ENCODE measurements at places on chromosomes 2 and 18.

GRCh38 chr2:124395961-124396360, 370.9 kb downstream of the CNTNAP5 start:
- no peak for DNase-seq

DNA sequence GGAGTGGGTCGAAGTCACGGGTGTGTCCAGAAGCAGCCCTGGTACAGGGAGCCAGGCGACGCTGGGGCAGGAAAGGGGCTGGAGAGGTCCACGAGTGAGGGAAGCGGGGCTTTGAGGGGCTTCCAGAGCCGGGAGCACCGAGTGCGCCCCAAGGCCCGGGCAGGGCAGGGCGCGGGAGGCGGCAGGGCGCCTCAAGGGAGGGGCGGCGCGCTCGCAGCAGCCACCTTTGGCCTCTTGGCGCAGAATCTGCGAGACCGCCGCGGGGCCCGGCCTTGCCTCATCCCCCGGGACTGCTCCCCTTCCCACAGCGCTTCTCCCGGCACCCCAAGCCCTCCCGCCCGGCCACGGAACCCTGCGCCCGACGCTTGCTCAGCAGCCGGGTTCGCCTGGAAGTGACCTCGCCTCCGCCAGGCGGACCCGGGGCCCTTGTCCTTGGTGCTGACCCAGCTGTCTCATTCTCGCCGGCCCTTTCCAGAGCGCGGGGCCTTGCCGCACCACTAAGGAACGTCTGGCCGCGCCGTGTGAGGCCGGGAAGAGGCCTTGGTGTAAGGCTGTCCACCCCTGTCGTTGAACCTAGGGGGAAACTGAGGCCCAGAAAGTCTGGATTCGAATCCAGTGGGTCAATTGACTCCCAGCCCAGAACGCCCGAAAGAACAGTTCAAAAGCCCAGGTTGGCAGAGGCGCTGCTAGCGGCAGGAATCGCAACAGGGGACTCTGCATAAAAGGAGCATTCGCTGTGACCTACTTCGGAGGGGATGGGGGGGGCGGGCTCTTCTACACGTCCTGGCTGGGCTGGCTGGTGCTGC, 584 bp upstream of the DNER start:
- peak; percentile 79 for DNase-seq

- no peak for DNase-seq
Measured at GRCh38 chr18:24762511-24762910, 302.1 kb downstream of the HRH4 start.

DNA sequence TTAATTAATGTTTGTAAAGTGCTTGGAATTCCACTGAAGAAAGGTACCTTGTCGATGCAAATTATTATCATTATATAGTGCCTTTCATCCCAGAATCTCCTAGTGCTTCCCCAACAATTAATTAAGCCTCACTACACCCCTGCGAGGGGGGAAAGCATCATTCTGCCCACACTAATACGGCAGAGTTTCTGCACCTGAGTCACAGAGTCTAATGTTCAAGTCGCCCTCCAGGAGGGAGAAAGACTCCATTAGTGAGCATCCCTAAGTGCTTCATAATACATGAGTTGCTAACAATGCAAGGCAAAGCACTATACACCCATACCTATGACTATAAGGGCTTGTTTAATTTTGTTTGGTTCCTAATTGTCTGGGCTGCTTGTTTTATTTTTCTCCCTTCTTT, 25.4 kb upstream of the NRP2 start:
- no peak for DNase-seq

- peak; percentile 95 for DNase-seq
Measured at GRCh38 chr2:201696151-201696659, 2.2 kb downstream of the MPP4 start.

- no peak for DNase-seq
Measured at GRCh38 chr2:236472720-236473495, 96.7 kb upstream of the ACKR3 start.

DNA sequence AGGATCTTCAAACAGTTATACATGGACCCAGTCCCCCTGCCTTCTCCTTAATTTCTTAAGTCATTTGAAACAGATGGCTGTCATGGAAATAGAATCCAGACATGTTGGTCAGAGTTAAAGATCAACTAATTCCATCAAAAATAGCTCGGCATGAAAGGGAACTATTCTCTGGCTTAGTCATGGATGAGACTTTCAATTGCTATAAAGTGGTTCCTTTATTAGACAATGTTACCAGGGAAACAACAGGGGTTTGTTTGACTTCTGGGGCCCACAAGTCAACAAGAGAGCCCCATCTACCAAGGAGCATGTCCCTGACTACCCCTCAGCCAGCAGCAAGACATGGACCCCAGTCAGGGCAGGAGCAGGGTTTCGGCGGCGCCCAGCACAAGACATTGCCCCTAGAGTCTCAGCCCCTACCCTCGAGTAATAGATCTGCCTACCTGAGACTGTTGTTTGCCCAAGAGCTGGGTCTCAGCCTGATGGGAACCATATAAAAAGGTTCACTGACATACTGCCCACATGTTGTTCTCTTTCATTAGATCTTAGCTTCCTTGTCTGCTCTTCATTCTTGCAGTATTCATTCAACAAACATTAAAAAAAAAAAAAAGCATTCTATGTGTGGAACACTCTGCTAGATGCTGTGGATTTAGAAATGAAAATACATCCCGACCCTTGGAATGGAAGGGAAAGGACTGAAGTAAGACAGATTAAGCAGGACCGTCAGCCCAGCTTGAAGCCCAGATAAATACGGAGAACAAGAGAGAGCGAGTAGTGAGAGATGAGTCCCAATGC, 4.6 kb downstream of the TTR start:
- DNase-seq = peak; percentile 35

DNA sequence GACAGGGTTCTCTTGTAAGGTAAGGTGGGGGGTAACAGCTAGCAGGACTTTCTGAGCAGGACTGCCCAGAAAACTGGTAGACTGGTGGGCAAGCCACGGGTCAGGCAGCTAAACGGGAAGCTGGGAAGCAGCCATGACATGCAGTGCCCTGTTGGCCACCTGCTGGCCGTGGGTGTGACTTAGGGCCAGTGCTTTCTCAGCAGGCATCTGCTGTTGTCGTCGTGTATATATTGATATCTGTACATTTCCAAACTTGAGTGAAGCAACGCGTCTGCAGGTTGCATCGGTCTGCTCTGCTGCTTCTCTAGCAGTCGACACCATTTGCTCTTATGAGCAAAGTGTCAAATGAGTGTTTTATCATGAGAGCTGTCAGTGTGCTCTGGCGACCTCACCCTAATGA, 31.0 kb downstream of the COA5 start:
- no peak for DNase-seq

DNA sequence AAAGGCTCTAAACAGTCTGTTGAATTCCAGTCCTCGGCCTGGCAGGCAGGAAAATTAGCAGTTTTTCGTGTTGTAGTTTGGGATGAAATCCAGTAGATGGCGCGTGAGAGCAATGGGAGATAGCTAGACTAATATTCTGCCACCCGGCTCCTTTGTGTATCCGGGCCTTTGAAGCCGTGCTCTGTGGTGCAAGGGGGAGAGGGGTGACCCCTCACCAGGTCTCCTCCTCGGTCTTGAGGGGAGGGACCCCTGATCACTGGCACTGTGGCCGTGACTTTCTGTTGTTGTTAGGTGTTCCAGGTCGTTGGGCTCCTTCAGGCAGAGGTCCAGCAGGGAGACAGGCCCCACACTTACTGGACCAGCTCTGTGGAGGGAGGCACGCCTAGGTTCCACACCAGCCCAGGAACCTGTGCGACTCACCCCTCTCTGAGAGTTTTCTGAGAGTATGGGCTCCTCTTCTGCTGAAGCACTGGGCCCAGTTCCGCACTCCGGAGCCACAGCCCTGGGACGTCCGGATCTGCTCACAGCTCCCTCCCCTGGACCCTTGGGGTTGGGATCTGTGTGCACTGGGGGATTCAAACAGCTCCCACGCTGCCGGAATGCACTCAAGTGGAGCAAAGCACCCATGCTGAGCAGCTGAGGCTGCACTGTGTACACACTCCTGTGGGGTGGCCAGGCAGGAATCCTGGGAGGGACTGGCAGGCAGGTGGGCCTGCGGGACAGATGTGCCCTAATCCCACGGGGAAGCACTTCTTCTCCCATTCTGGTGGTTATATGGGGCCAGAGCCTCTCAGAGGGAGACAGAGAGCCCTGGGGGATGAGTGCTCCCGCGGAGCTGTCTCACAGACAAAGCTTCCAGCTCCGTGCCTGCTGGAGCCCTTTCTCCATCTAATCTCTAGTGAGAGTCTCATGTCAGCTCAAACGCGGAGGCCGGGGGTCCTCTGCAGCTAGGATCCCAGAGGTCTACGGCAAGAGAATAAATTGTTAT, 8.8 kb downstream of the GKN2 start:
- peak; percentile 68 for DNase-seq

DNA sequence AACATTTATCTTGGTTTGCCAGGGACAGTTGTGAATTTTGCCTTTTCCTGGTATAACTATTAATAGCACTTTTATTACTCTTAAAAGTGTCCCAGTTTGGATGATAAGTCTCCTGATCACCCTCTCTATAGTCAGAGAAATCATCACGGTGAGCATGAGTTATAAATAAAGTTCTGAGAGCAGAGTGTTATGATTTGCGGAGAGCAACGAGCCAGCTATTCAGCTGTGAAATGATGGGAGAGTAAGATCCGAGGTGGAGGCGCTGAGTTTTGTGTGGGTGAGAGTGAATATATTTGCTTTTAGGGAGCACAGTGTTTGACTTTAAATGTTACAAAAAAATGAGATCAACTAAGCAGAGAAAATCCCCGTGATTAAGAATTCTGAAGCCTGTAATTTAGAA, 179.6 kb downstream of the DSC3 start:
- DNase-seq = no peak

- DNase-seq = no peak
Measured at GRCh38 chr18:50632895-50633515, 73.1 kb downstream of the MAPK4 start.

DNA sequence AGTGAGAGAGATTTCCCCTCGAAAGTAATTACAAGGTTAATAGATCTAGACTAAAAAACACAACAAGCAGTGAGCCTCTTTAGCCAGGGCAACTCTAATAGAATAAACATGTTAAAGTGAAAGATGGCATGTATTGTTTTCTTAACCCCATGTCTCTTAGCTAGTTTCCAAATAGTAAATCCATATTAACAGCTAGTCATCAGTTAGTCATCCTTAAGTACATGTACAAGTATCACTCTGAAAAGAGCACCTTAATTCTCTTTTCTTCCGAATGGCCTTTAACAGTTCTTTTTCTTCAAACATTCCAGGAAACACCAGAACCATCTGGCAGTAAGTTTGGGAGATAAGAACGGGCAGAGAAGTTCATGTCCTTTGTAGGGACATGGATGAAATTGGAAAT, 1480.0 kb downstream of the LRP1B start:
- DNase-seq = peak; percentile 58

DNA sequence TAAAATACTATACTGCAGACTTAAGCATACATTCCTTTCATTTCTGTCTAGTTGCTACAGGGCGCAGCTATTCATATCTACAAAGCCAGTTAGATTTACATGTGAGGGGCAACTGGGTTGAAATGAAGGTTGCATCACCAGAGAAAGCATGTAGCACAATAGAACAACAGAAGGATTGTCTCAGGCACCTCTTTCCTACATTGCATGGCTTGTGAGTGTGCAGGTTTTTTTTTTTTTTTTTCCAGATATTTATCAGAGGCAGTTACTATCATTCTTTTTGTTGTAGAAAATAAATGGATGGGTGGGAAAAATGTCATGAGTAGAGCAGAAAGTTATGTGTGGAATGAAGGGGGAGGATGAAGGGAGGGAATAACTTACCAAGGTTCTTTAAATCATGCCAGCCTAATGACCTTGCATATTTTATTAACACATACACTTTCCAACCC, 86.8 kb downstream of the ERBB4 start:
- peak; percentile 45 for DNase-seq

DNA sequence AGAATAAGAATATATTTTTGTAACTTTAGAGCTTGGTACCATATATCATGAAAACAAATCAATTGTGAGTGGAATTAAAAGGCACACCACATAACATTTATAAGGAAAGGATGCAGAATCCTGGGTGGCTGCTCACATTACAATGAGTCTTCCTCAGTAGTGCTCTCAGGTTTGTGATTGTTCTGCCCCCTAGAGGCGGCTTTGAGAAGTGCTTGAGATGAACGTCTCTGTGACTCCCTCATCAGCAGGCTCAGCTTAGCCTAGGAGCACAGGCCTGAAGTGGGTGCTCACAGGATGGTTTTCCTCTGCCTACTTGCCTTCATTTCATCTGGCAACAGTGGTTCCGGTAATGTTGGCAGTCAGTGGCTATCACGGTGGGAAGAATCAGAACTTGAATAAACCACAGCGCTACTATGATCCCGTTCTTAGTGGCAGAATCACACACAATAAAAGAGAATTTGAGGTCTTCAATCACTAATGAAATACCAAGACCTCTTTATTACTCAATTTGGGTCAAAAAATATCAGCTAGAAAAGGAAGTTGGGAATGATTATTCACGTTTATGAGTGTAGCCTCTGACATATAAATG, 38.1 kb upstream of the B4GALT6 start:
- peak; percentile 77 for DNase-seq

- DNase-seq = no peak
Measured at GRCh38 chr2:135997380-135997779, 12.0 kb upstream of the DARS1 start.

DNA sequence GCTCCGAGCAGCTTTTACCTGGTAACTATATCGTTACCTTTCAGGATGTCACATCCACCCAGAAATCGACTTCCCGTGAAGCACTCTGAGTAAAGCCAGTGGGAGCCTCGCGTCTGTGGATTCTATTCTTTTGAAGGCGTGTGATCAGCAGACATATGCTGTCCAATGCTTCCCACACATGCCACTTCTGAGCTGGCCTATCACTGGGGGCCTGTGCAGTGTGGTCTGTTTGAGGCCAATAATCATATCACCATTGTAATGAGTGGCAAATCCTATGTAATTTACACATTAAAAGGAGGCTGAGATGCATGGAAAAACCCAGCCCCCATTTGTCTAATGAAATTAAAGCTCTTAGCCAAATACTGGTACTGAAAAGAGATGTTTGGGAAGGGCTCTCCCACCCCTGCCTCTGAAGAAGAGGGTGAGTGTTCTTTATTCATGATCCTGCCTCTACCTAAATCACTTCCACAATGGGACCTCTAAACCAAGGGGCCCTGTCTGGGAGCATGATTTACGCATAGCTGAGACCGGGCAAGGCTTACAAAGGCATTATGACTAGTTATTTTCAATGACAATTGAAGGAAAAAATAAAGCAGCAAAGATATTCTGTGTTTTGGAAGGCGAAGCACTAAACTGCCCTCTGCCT, 686.8 kb downstream of the ZEB2 start:
- DNase-seq = no peak

DNA sequence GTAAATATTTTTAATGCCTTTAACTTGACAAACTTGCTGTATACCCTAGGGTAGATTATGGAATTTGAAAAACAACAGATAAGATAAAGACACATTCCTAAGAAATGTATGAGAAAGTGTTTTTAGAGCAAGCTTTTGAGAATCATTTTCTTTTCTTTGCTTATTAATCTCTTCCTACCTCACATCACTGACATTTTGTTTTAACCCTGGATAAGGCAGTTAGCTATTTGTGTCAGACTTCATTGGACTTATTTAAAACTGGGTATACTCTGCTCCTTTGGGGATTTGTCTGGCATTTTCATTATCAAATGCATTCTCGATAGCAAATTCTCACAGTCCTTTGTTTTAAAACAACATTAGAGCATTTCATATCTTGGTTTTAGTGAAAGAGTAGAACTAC, 17.2 kb downstream of the EML4 start:
- DNase-seq = no peak

- DNase-seq = no peak
Measured at GRCh38 chr2:156592809-156593593, 156.8 kb downstream of the GPD2 start.

GRCh38 chr2:64362562-64363026, 91.4 kb upstream of the LGALSL start:
- no peak for DNase-seq
